ENCODE measurements at places on chromosomes 1 and 21.

DNA sequence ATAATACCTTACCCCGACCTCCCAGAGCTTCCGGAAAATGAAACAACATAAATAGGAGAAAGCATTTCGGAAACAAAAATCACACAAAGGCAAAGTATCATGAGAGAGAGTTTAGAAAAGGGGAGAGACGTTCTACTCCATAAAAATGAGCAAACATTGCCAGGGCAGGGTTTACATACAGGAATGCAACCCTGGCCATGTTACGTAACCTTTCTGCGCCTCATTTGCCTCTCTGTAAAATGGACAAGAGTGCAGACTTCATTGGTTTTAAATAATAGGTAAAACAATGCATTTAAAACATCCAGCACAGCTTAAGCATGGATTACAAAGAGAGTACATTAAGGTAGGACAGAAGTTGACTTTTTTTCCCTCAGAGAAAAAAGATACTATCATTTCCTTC is 45.6 kb downstream of the PHC2 start:
- no peak overlapping the region for H3K4me3 ChIP-seq
- H3K27me3 ChIP-seq = no peaks in the 10 kb centered on the region
- H3K27ac ChIP-seq = no peak overlapping the region

GRCh38 chr1:83027511-83027910 is 971.4 kb downstream of the TTLL7 start:
- H3K4me3 ChIP-seq = no peak overlapping the region
- no peak for DNase-seq
- no peaks in the 10 kb centered on the region for H3K27me3 ChIP-seq
- H3K27ac ChIP-seq = no peak overlapping the region
- no peaks in the 10 kb centered on the region for H3K4me1 ChIP-seq
- no peaks in the 10 kb centered on the region for H3K36me3 ChIP-seq

DNA sequence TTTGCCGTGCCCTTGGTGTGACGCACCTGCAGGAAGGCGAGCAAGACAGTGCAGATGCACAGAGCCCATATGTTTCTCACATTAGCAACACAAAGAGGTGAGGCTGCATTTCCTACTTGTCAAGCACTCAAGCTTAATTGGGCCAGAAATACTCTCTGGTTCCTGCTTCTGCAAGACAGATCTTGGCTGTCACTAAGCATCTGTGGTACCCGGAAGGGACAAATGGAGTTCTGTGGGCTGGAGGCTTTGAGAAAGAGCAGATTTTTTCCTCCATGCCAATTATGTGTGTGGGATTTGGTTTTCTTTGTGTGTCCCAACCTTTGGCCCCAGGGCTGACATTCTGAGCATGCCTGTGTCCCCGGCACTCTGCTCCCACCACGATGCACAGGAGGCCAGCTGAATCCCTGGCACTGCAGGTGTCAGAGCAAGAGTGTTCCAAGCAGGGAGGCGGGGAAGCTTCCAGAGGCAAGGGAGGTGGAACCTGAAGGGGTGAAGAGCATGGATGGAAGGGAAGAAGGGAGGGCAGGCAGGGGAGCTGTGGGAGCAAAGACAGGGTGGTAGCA is 52.0 kb upstream of the STUM start:
- H3K4me3 ChIP-seq = no peak overlapping the region
- no peaks in the 10 kb centered on the region for H3K36me3 ChIP-seq
- no peaks in the 10 kb centered on the region for H3K27me3 ChIP-seq
- H3K4me1 ChIP-seq = no peaks in the 10 kb centered on the region

DNA sequence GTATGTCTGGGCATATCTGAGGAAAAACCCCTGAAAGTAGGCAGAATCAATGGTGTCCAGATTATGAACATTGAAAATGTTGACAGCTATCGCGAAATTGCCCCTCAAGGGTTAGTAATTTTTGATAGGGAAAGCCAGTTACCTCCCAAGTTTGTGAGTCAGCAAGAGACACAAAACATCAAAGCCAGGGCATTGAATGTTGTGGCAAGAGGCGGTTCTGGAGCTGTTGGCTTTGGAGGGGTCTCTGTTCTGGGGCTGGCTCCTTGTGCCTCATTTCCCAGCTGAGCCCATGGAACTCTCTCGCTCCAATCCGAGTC is 10.6 kb upstream of the S100A11 start:
- peak overlapping the region; percentile 87 for H3K27ac ChIP-seq
- H3K4me3 ChIP-seq = peak overlapping the region; percentile 10
- no peaks in the 10 kb centered on the region for H3K27me3 ChIP-seq
- DNase-seq = no peak

DNA sequence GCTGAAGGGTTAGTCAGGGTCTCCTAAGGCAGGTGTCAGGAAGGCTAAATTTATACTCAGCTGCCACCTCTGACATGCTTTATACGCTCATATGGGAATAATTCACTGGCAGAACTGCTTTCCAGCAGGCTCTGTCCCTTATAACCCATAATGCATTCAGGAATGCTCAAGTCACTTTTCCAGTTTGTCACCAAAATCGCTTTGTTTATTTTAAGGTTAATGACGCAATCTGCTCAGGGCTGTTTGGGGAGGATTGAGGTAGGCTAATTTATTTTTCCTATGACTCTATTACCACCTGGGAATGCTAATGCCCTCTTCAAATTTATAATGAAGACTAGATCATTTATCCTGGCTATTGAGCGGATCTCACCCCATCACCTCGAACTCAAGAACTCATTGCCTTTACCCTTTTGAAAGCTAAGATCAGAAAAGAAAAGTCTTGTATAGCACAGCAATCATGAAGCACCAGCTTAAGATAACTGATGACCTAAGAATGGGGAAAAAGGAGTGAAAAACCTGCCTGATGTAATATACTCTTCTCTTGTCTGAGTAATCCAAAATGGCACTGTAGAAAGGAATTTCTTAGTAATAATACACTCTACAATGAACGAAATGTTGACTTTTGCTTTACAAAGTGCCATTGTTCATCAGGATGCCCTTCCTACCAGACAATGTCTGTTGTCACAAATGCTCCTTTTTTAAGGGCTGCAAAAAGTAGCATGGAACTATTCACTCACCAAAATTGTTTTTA is 97.9 kb upstream of the EXO1 start:
- H3K4me1 ChIP-seq = no peaks in the 10 kb centered on the region
- H3K27me3 ChIP-seq = no peaks in the 10 kb centered on the region
- H3K27ac ChIP-seq = no peak overlapping the region
- H3K4me3 ChIP-seq = no peak overlapping the region
- DNase-seq = no peak

GRCh38 chr1:184002071-184002470 is 35.5 kb downstream of the COLGALT2 start:
- H3K27ac ChIP-seq = no peak overlapping the region
- H3K27me3 ChIP-seq = no peaks in the 10 kb centered on the region
- DNase-seq = no peak
- H3K4me3 ChIP-seq = no peak overlapping the region
- no peaks in the 10 kb centered on the region for H3K4me1 ChIP-seq

GRCh38 chr1:235067396-235068157 is 61.1 kb downstream of the TOMM20 start:
- no peak overlapping the region for H3K27ac ChIP-seq
- H3K27me3 ChIP-seq = no peaks in the 10 kb centered on the region
- H3K4me3 ChIP-seq = no peak overlapping the region
- no peaks in the 10 kb centered on the region for H3K36me3 ChIP-seq
- peaks cover 10% of the 10 kb centered on the region for H3K4me1 ChIP-seq
- DNase-seq = no peak

DNA sequence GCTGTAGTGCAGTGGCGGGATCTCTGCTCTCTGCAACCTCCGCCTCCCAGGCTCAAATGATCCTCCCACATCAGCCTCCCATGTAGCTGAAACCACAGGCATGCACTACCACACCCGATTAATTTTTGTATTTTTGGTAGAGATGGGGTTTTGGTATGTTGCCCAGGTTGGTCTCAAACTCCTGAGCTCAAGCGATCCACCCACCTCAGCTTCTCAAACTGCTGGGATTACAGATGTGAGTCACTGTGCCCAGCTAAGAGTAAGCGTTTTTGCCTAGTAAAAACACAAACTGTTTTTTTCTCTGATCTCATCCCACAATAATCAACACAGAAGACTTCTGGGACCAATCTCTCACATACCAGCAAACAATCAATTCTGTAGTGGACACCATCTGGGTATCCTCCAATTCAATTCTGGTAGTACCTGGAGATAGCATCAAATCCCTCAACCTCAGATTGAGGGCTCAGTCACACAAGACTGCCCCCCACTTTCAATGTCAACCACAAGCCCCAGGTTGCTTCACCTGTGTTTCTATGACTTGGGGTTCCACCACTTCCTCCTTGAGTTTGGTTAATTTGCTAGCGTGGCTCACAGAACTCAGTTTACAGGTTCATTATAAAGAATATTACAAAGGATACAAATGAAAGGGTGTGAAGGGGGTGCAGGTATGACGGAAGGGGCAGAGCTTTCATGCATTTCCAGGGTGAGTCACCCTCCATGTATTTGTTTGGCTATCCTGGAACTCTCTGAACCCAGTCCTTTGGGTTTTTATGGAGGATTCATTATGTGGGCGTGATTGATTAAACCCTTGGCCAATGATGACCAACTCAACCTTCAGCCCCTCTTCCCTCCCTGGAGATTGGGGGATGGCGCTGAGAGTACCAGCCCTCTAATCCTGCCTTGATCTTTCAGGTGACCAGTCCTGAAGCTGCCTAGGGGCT is 40.0 kb upstream of the RHOU start:
- no peak for DNase-seq
- no peaks in the 10 kb centered on the region for H3K27me3 ChIP-seq
- H3K4me3 ChIP-seq = no peak overlapping the region
- H3K4me1 ChIP-seq = peaks cover 4% of the 10 kb centered on the region

DNA sequence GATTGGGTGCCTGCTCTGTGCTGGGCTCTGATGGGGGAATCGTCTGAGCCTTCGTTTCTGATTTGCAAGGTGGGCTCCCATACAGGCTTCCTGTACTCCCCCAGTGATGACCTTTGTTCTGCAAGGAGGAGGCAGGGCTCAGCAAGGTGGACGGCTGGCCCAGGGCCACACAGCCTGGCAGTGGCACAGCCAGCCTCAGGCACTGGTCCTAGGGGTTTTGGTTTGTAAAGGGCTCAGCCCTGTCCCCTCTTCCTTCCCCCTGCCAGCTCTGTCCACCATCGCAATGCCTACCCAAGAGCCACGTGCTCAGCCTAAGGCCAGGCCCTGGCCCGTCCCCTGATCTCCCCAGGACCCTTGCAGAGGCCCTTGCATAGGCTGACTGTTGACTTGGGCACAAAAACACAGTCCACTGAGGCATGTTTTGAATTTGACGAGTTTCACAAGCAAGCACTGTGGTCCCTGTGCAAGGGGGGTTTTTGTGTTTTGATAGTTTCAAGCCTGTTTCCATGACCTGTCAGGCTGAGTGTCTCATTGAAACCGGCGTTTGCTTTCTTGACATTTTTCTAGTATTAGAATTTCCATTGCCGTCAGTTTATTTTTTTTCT is 39.5 kb upstream of the TNFRSF1B start:
- H3K27ac ChIP-seq = no peak overlapping the region
- H3K27me3 ChIP-seq = no peaks in the 10 kb centered on the region
- DNase-seq = no peak
- H3K4me1 ChIP-seq = peaks cover 32% of the 10 kb centered on the region

DNA sequence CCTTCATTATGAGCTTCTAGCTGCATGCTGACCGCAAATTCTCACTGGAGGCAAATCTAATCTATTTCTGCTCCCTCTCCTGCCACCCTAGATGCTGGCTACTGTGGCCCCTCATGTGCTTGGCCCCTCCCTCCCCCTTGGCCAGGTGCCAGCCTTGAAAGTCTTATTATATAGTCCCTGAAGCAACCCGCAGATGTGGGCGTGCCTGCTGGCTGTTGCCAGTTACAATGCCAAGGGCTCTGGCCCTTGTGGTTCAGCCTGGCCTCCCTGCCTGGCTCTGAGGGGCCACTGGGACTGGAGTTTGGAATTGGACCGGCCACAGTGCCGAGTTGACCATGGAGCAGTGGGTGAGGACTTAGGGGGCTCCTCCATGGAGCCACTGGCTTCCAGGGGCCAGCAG is 78.9 kb upstream of the ACTRT2 start:
- no peaks in the 10 kb centered on the region for H3K36me3 ChIP-seq
- H3K27me3 ChIP-seq = no peaks in the 10 kb centered on the region
- DNase-seq = no peak
- H3K4me1 ChIP-seq = no peaks in the 10 kb centered on the region

DNA sequence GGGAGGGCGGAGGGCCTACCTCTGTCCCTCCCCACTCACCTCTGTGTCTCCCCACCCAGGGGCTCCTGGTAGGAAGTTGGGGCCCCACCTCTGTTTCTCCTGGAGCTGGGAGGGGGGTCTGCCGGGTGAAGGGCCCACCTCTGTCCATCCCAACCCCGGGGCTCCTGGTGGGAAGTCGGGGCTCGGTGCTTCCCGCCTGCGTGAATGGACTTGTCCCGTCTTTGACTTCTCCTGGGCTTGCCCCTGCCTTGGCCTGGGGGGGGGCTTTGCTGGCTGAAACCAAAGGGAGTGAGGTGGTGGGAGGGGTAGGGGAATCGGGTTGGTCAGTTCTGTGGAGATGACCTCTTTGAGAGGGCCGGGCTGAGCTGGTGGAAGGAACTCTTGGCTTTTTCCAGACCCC is 5.8 kb downstream of the AGRN start:
- H3K27ac ChIP-seq = no peak overlapping the region
- H3K27me3 ChIP-seq = no peaks in the 10 kb centered on the region
- no peak for DNase-seq
- no peak overlapping the region for H3K4me3 ChIP-seq
- H3K4me1 ChIP-seq = peaks cover 9% of the 10 kb centered on the region

- no peak overlapping the region for H3K4me3 ChIP-seq
- H3K4me1 ChIP-seq = peaks cover 3% of the 10 kb centered on the region
- H3K27ac ChIP-seq = no peak overlapping the region
- DNase-seq = no peak
- no peaks in the 10 kb centered on the region for H3K36me3 ChIP-seq
- peaks cover 8% of the 10 kb centered on the region for H3K27me3 ChIP-seq
Measured at GRCh38 chr1:8312235-8313218, 5.4 kb upstream of the SLC45A1 start.

DNA sequence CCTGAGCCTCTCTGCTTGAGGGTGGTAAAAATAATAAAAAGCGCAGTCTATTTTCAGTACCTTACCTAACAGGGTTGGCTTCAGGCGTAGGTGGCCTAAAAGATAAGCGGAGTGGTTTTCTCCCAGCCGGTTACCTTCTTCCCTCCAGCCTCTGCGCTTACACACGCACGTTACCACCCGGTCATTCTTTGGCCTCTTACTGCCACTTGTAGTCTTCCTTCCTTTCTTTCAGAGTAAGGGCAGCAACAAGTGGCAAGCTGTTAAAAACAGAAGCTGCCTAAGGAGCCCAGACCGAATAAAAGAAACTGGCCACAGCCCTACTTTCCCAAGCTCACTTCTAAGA is 35.4 kb downstream of the CLCA1 start:
- H3K27me3 ChIP-seq = no peaks in the 10 kb centered on the region
- H3K36me3 ChIP-seq = no peaks in the 10 kb centered on the region
- no peak for DNase-seq
- no peaks in the 10 kb centered on the region for H3K4me1 ChIP-seq

GRCh38 chr1:224739997-224740684 is 124.0 kb downstream of the CNIH3 start:
- no peaks in the 10 kb centered on the region for H3K4me1 ChIP-seq
- DNase-seq = no peak
- no peak overlapping the region for H3K27ac ChIP-seq
- H3K36me3 ChIP-seq = no peaks in the 10 kb centered on the region
- no peak overlapping the region for H3K4me3 ChIP-seq
- H3K27me3 ChIP-seq = no peaks in the 10 kb centered on the region
